ENCODE measurements at places on chromosomes 16 and 17. TPM values are rescaled to one million over a fixed set of nuclear protein-coding genes. Genes with fewer than 3 reads are reported as not detected.

DNA sequence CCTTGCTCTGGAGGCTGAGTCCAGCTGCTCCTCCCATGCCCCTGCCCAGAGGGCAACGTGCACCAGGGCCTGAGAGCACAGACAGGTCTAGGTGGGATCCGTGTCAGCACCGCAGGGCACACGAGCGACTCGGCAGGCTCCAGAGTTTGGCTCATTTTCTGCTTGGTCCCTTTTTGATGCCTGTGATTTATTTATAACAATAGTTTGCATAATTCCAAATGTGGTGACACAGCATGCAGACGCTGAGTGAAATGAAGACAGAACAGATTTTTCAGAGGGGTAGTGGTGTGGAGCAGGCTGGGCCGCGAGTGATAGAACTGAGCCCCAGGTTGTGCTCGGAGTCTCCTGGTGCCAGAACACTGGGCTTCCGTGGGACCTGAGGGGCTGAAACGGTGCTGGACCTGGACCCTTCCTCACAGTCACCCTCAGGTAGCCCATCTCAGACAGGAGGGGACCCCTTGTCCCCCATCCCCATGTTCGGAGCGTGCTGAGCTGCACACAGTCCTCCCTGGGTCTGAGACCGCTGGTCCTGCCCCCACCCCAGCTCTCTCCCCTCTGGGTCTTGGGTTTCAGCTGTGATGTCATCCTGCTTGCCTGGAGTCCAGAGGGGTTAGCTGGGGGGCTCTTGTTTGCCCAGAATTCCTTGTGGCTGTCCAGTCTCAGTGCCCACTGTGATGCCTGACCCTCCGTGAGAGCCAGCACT is 95.9 kb downstream of the METRNL start:
- no peak for DNase-seq

GRCh38 chr16:55125818-55126385 is 195.2 kb downstream of the IRX5 start:
- DNase-seq, result no peak

- no peak for DNase-seq
Observed at GRCh38 chr16:55539049-55539448, 27.4 kb upstream of the CAPNS2 start.

- DNase-seq, result no peak
Observed at GRCh38 chr17:50330151-50330775, 15.7 kb upstream of the XYLT2 start.

GRCh38 chr17:49691086-49691676 is 13.3 kb upstream of the SPOP start:
- DNase-seq, result peak; percentile 73

DNA sequence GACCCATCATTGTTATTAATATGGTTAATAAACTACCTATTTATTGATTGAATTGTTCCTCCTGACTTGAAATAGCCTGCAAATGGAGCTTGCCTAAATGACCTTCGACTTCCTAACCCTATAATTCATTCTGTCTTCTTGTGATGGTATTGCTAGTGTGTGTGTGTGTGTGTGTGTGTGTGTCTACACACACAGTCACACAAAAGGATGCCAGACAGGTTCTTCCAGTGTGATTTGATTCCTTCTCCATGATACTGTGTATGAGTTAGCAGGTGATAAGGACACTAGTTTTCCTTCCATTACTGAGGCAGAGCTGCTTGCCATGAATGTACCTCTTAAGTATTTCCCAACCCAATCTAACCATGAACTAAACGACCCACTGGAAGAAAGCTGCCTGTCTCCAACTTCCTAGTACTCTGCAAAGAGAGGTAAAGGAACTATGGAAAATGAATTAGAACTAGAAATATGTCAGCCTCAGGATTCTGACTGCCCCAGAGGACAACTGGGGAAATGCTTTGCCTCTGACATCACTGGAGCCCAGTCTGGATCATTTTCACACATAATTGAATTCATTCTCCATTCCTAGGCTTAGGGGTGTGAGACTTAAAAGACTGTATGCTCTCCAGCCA is 3.5 kb upstream of the CDC6 start:
- no peak for DNase-seq

DNA sequence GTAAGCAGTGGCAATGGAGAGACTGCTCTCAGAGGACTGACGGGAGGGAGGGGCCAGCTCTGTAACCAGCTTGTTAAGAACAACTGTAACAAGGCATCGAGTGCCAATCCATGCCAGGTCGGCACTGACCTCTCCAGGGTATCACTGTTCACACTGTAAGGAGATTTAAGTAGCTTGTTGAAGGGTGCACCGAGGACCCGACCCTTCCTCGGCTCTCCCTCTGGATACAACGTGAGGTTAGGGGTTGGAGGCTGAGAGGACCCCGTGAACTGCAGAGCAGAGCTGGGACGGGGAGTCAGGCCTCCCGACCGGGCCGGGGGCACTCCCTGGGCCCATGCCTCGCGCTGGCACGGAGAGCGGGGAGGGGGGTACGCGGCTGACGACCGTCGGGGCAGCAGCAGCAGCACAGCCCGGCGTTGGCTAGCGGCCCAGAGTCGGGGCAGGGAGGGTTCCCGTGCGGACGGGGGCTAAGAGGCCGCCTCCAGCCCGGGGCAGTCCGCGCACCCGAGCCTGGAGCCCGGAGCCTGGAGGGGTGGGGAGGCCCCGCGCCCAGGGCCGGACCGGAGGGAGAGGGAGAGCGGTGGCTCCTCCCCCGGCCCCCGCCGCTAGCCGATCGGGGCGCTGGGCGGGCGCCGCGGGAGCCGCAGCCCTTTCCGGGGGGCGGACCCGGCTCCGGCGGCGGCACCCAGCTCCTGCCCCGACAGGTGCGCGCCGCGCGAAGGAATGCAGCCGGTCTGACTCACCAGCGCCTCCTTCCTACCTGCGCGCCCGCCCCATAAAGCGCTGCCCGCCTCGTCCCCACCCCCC is at the start of gene ITGB4:
Gene ITGB4, plus strand, starts transcription at position 804 of the 807 bp plus-strand sequence. CDS start 3,245 bp downstream, outside the sequence.
- DNase-seq, result no peak

DNA sequence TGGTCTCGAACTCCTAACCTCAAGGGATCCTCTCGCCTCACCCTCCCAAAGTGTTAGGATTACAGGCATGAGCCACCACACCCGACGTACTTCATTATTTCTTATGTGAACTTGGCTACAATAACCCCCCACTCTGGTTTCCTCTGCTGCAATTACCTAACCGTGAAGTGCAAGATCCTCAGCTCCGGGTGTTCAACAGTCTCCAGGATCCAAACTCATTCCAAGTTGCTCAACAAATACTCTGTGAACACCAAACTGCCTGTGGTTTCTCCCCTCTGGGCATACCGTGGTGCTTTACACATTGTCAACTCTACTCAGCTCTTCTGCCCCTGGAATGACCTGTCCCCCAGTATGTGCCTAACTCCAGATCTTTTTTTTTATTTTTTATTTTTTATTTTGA is 6.8 kb upstream of the SULT1A1 start:
- no peak for DNase-seq

GRCh38 chr16:54636221-54636793 is 294.4 kb upstream of the IRX5 start:
- DNase-seq, result no peak

DNA sequence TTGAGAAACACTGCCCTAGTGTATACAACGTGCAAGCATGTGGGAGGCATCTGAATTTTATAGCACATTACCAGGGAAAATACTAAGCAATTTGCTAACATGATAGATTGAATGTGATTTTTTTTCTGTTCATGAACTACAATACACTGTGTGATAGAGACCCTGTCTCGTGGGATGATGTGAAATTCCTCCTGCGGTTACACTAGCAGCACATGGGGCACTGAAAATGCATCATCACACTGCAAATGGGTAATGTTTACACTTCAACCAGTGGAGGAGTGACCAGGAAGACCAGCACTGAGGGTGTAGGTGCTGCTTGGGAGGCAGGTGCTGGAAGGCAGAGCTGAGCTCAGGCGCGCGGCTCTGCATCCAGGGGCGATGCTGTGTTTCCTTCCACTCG is 28.8 kb downstream of the ORC6 start:
- DNase-seq, result no peak

GRCh38 chr16:81940781-81941560 is 70.3 kb downstream of the SDR42E1 start:
- DNase-seq, result peak; percentile 27

GRCh38 chr17:55284001-55284884 is 19.5 kb downstream of the HLF start:
- no peak for DNase-seq

DNA sequence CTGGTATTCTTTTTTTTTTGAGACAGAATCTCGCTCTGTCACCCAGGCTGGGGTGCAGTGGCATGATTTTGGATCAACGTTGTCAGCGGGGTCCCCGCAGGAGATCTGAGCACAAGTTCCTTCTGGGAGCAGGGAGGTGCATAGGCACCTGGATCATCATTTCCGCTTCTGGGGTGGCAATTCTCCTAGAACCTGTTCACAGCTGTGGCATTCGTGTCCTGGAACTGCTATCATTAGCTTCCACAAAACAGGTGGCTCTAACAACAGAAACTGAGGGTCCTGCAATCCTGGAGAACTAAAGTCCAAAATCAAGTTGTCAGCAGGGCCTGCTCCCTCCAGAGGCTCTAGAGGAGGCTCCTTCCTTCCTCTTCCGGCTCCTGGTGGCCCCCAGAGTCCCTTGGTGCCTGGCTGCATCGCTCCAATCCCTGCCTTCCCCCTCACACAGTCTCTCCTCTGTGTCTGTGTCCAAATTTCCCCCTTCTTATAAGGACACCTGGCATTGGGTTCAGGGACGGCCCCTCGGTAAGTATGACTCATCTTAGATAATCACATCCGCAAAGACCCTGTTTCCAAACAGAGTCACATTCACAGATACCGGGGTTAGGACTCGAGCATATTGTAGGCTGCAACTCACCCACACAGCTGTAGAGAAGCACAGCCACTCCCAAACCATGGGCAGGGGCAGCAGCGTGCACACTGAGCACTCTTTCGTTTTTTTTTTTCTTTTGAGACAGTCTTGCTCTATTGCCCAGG is 43.5 kb upstream of the KLHDC4 start:
- DNase-seq, result no peak

DNA sequence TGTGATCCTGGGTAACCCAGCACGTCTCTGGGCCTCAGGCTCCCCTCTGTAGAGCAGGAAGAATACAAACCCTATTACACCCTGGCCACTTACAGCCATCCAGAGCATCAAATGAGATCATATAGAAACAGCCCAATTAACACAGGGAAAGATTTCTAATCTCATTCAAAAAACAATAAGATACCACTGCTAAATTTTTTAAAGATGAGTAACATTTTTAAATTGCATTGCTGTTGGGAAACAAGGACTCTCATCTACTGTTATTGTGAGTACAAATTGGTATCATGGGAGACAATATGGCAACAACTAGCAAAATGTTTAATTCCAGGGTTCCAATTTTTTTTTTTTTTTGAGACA is 41.1 kb downstream of the SRL start:
- DNase-seq, result no peak

GRCh38 chr16:87457061-87457611 is 35.7 kb downstream of the ZCCHC14 start:
- DNase-seq, result no peak

DNA sequence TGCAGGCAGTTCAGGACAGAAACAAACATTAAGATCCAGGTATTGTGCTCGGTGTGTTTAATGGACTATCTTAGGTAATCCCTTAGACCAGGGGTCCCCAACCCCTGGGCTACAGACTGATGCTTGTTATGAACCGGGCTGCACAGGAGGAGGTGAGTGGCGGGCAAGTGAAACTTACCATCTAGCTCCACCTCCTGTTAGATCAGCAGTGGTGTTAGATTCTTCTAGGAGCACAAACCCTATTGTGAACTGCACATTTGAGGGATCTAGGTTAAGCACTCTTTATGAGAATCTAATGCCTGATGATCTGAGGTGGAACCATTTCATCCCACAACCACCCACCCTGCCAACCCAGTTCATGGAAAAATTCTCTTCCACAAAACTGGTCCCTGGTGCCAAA is 37.8 kb upstream of the ASIC2 start:
- no peak for DNase-seq

- DNase-seq, result no peak
Observed at GRCh38 chr16:4265676-4266075, 7.1 kb downstream of the TFAP4 start.

GRCh38 chr17:17492571-17492970 is 3.6 kb downstream of the RASD1 start:
- DNase-seq, result no peak

GRCh38 chr16:3681206-3681605 is 26.7 kb downstream of the DNASE1 start:
- DNase-seq, result no peak

- no peak for DNase-seq
Observed at GRCh38 chr16:25172831-25173230, 43.9 kb upstream of the AQP8 start.

DNA sequence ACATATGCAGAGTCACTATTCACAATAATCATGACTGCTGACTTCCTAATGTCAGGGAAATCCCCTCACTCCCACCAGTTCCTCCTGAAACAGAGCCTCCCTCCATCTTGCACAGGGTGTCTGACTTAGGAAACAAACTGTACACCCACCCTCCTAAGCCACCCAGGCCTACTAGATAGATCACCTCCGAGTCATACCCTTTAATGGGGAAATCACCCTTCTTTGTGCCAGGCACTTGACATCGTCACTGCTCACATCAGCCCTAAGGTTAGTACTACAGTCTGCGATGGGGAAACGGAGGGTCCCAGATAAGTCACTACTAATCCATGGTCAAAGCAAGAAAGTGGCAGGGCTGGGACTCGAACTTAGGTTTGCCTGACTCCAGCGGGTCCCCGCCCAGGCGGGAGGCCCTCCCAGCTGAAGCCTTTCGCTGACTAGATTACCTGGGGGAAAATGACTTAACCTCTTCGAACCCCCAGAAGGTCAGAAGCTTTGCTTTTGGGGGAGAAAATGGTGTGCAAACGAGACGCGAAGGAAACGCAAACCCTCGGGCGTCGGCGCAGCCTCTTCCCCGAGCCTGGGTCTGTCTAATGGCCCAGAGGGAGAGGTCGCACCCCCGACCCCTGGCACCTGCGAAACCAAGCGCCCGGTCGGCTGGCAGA is 3.4 kb upstream of the MLLT6 start:
- peak; percentile 33 for DNase-seq

- DNase-seq, result no peak
Observed at GRCh38 chr17:8365143-8365542, 11.4 kb downstream of the KRABD2 start.

DNA sequence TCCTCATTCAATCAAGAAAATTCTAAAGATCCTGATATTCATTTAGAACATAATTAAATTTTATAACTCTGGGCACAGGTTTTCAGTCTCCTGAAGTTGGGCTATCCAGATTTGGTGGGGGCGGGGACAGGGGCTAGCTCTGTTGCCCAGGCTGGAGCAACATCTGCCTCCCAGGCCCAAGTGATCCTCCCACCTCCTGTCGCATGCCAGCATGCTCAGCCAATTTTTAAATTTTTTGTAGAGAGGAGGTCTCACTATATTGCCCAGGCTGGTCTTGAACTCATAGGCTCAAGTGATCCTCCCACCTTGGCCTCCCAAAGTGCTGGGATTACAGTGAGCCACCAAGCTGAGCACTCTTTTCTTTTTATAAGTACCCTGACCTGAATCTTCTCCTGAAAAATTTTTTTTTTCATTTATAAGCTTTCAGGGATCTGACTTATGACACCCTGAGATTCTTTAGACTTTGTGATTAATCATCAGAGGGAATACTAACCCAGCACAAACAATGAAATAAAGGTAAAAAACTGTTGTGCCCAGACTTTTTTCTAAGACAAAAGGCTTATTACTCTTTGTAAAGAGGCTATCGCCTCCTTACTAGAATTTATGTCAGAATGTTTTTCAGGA is 62.6 kb downstream of the TUBD1 start:
- no peak for DNase-seq

The KRTAP2-4 gene
- total RNA-seq, result not detected

The MRM1 gene
- total RNA-seq, result 18.4 TPM

The HBA2 gene
- total RNA-seq, result not detected

The ASIC2 gene
- total RNA-seq, result not detected

The CRYBA1 gene
- not detected for total RNA-seq

The WFDC1 gene
- total RNA-seq, result not detected

The SLC16A11 gene
- not detected for total RNA-seq

The KRT9 gene
- not detected for total RNA-seq

The PRAC1 gene
- 8.2 TPM for total RNA-seq

The ZBTB4 gene
- total RNA-seq, result 4.1 TPM

The HAGHL gene
- total RNA-seq, result 42.3 TPM

Data from G401 (cell line).